Activated CD4-positive, alpha-beta memory T cell treated with anti-CD3 and anti-CD28 coated beads, Interleukin-2, amount 10 ng/mL, durations not matched to agents 7 days and 5 days (primary cell): ENCODE measurements at places on chromosomes 6 and 20. TPM values are rescaled to one million over a fixed set of nuclear protein-coding genes. Genes with fewer than 3 reads are reported as not detected.

XKR7 gene
- total RNA-seq: not detected

EPB41L1 gene
- total RNA-seq: not detected

- DNase-seq: no peak
- no peaks in the 10 kb centered on the region for H3K27me3 ChIP-seq
- H3K27ac ChIP-seq: no peak overlapping the region
These were observed 288.7 kb upstream of the FOXQ1 start for GRCh38 chr6:1023229-1023628.

DNA sequence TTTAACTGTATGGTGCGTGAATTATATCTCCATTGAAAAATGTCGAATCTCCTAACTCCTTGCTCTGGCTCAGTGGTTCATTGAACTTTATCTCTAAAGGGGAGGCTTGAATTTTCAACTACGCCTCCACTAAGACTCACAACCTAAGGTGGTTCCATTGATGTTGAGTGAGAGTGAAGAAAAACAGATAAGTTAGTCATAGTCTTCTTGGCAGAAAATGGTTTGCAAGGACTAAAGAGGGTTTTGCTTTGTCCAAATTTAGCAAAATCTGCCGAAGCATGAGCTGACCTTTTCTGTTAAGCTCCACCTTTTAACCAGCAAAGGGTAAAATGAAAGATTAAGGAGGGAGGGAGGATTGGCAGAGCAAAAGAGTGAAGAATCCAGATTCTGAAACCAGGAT lies 290.2 kb upstream of the SPTLC3 start:
- no peak overlapping the region for H3K4me3 ChIP-seq
- no peaks in the 10 kb centered on the region for H3K36me3 ChIP-seq
- DNase-seq: no peak

GRCh38 chr6:137342607-137343190 lies 123.5 kb upstream of the IFNGR1 start:
- H3K36me3 ChIP-seq: no peaks in the 10 kb centered on the region
- no peak overlapping the region for H3K27ac ChIP-seq
- H3K27me3 ChIP-seq: peaks cover 4% of the 10 kb centered on the region
- H3K4me1 ChIP-seq: peaks cover 23% of the 10 kb centered on the region
- H3K4me3 ChIP-seq: peak overlapping the region; percentile 67

DNA sequence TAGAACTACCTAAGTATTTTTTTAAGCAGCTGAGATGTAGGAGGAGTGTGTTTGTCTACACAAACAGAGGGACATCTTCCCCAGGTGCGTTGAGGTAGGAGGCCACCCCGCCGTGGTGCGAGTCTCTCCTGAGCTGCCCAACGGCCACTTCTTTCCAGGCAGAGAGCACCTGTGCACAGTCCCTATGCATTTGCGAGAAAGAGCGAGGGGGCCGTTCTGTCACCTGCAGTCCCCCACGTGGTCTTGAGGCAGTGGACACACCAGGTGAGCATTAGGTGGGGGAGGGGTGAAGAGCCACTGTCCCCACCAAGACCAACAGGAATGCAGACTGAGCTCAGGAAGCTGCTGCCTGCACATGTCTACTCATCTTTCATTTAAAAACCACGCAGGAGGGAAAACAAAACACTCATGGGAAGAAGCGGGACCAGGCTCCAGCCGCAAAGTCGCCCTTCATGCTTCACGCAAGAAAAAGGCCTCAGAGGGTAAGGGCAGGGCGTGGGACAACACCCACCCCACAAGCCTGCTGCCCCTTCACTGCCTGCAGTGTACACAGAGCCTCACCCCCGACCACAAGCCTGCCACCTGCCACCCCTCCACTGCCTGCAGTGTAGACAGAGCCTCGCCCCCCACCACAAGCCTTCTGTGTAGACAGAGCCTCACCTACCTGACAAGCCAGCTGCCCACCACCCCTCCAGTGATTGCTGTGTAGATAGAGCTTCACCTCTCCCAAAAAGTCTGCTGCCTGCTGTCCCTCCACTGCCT lies 142.0 kb downstream of the DLL1 start:
- H3K4me1 ChIP-seq: peaks cover 35% of the 10 kb centered on the region
- no peak for DNase-seq
- no peak overlapping the region for H3K4me3 ChIP-seq
- peak overlapping the region; percentile 89 for H3K27ac ChIP-seq

- H3K4me1 ChIP-seq: peaks cover 5% of the 10 kb centered on the region
- no peaks in the 10 kb centered on the region for H3K27me3 ChIP-seq
- no peak for DNase-seq
- peaks cover 5% of the 10 kb centered on the region for H3K36me3 ChIP-seq
These were observed 10.3 kb upstream of the E2F1 start for GRCh38 chr20:33696448-33696847.

- H3K36me3 ChIP-seq: peaks cover 11% of the 10 kb centered on the region
- peaks cover 8% of the 10 kb centered on the region for H3K27me3 ChIP-seq
- H3K4me1 ChIP-seq: peaks cover 20% of the 10 kb centered on the region
- no peak overlapping the region for H3K4me3 ChIP-seq
- no peak overlapping the region for H3K27ac ChIP-seq
These were observed 12.7 kb downstream of the BFSP1 start for GRCh38 chr20:17518339-17519052.
